A375 (cell line): ENCODE measurements at places on chromosomes 3 and 15. TPM values are rescaled to one million over a fixed set of nuclear protein-coding genes. Genes with fewer than 3 reads are reported as not detected.

The PPP2R3A gene
- 14.6 and 17.4 TPM in 2 replicates for total RNA-seq

The PLCB2 gene
- total RNA-seq, result 0.98 and 1.9 TPM in 2 replicates

The GPR171 gene
- not detected in 2 replicates for total RNA-seq

The NPHP3 gene
- 18.7 and 31.2 TPM in 2 replicates for total RNA-seq

The CSTA gene
- not detected in 2 replicates for total RNA-seq

The SAMD7 gene
- total RNA-seq, result not detected in 2 replicates

The SQOR gene
- total RNA-seq, result 1.2 and 2.3 TPM in 2 replicates

The COLQ gene
- total RNA-seq, result 1.2 and 2.5 TPM in 2 replicates

The EIF4E3 gene
- total RNA-seq, result 0.15 and 1.6 TPM in 2 replicates

The CCDC13 gene
- 0.08 and 2.5 TPM in 2 replicates for total RNA-seq

The KCNMB3 gene
- total RNA-seq, result 1.1 TPM in 2 replicates
